ENCODE measurements at places on chromosomes 7 and 10.

DNA sequence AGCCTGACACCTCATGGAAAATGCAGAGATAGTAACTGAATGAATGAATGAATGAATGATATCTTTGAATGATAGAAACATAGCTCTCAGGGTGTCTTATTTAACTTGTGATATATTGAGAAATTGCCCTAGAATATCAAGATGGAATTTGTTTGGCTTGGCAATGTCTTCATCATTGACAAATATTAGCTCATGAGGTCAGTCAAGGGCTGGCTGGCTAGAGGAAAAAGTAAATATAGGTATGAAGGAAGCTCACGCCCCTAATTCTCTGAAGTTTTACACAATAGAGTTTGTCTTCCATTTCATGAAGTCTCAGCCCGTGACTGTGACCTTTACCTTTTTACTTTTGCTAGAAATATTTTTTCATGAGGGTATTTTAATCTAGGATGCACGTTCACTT, 305.2 kb downstream of the ADARB2 start:
- DNase-seq: no peak

- DNase-seq: no peak
Observed at GRCh38 chr7:8386926-8387550, 46.4 kb upstream of the NXPH1 start.

- DNase-seq: peak; percentile 18
Observed at GRCh38 chr7:26443751-26444150, 152.1 kb downstream of the SNX10 start.

GRCh38 chr10:44566786-44567185, 181.9 kb upstream of the CXCL12 start:
- no peak for DNase-seq

- DNase-seq: no peak
Observed at GRCh38 chr7:80604436-80604835, 34.0 kb upstream of the CD36 start.

DNA sequence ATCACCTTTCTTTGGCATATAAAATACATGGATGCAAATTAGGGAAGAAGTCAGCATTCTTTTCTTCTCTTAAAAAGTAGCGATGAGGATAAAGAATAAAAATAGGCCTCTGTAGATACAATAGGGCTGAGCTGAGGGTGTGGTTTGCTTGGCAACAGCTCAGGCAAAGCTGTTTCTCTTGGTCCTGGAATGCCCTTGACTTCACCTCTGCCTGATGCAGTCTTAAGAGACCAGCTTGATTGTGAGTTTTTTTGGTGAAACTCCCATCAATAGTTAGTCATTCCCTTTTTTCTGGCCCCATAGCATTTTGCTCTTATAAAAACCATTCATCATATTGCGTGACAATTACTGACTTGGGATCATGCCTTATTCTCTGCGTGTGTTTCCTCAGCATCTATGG, 42.1 kb upstream of the MKLN1 start:
- no peak for DNase-seq

- no peak for DNase-seq
Observed at GRCh38 chr7:13179775-13180523, 492.5 kb downstream of the ARL4A start.

- no peak for DNase-seq
Observed at GRCh38 chr7:2243458-2243857, 1.4 kb downstream of the NUDT1 start.

DNA sequence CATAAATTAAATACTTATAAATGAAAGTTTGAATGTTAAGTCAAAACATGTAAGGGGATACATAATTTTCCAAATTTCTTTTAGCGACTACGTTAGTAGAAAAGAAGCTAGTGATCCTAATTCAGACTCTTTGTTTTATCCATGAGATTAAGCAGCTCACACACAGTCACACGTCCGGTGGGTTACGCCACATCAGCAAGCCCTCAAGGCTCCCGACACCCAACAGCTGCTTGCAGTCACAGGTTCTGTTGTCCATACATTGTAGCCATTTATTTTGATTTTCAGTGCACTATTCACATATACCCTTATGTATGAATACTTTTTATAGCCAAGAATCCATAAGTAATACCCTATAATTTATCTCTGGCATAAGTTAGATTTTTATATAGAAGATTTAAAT, 39.5 kb downstream of the XRCC2 start:
- DNase-seq: no peak

DNA sequence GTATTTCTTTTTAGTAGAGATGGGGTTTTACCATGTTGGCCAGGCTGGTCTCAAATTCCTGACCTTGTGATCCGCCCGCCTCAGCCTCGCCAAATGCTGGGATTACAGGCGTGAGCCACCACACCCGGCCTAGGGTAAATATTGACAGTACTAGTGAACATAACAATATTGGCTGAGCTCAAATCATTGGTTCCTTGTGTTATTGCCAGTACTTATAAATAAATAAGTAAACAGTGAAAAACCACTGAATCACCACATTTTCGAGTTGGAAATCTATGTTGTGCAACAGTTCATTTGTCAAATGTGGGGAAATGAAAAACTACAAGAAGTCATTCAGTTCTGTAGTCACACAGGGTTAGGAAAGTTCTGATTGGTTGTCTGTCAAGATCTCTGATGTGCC, 15.8 kb downstream of the RPP30 start:
- DNase-seq: no peak

GRCh38 chr7:134088199-134088598, 38.9 kb upstream of the LRGUK start:
- DNase-seq: peak; percentile 15

DNA sequence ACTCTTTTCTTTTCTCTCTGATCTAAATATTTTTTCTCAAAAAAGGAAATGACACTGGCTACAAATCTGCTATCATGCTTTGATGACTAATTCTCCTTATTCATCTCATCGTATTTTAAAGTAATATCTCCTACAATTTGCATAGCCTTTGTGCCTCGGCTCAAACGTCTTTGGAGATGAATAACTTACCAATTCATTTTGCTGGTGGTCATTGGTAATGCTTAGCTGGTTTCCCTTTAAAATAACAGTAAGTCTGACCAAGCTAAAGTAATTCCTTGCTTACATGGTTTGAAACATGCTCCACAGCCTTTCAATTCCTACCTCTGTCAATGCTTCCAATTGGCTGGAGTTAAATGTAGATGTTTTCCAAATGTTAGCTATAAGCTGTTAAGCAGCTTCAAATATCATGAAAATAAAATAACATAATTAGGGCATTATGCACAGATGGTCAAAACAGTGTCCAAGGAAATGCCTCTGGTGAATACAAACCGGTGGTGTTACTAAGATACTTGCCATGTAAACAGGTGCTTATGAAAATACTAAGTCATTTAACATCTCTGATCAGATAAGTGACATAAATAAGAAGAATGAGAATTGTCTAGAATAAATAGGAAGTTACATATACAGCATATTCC, 435.0 kb downstream of the POM121L12 start:
- DNase-seq: no peak

DNA sequence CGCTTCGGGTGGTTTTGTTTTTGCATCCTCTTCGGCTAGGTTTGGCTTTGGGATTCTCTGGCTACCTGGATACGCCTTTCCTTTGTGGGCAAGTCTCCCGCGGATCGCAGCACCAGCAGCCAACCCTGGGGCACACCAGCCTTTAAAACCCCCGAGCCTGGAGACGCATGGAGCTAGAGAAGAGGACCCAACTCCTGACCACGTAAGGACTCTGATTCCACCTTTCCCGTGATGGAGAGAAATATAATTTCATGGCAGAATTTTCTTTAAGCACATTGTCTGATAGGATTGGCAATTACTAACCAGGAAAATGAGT, 535.4 kb upstream of the GALNT17 start:
- no peak for DNase-seq

DNA sequence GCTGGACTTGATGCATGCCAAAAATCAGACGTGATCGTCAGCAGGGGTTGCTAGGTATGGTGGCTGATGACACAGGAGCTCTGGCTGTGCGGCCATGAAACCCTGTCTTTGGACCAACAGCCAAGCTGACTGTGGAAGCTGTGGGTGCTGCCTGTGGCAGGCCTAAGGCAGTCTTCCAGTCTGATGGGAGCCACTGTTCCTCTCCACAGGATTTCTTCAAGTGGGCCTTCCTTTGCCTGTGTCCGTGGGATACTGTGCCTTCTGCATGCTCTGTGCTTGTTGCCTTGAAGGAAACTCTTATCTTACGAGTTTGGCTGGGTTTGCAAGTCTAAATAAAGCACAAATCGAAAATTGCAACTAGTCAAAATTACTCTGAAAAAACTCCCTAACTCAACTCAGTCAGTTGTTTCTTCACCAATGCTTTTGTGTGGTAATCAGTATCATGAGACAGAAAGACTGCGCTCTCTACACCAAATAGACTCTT, 101.9 kb upstream of the PDLIM1 start:
- DNase-seq: no peak

GRCh38 chr7:114825423-114825951, 96.4 kb upstream of the MDFIC start:
- DNase-seq: peak; percentile 98

GRCh38 chr10:7378602-7379403, 32.0 kb downstream of the SFMBT2 start:
- DNase-seq: no peak

DNA sequence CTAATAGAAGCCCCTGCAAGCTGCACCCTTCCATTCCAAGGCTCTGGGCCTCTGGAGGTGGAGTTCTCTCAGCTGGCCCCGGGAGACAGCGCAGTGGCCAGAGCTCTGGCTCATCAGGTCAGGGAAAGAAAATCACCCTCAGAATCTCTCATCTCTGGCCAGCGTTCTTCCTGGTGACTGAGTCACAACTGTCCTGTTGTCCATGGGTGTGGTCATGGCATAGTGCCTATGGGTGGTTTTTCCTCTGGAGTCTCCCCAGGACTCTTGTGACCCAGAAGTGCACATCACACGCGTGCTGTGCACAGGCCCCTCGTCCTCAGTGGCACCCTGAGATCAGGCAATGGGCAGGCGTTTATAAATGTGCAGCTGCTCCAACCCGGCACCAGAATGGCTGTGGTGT, 27.4 kb upstream of the FXYD4 start:
- no peak for DNase-seq

DNA sequence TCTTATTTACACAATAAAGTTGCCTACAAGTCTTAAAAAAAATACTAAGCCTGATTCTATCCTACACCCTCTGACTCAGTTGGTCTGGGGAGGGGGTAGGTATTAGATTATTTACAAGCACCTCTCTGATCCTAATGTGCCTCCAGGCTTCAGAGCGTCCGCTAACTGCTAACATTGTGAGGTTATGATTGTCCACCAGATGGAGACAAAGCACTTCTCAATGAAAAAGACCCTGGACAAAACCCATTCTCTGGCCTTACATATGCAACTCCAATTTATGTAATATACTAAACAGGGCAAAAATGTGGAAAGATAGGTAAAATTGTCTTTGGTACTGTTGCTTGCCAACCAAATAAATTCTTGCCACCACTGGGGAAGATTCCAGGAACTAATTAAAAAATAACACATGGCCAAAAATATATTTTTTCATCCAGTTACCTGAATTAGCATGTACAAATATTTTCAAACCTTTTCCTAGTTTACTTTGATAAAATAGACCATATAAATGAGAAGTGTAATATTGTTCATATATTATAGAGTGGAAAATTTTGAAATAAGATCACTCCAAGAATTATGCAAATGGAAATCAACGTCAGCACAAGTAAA, 92.4 kb downstream of the KIF20B start:
- DNase-seq: peak; percentile 78

GRCh38 chr7:130649004-130649790, 19.4 kb downstream of the COPG2 start:
- peak; percentile 2 for DNase-seq

DNA sequence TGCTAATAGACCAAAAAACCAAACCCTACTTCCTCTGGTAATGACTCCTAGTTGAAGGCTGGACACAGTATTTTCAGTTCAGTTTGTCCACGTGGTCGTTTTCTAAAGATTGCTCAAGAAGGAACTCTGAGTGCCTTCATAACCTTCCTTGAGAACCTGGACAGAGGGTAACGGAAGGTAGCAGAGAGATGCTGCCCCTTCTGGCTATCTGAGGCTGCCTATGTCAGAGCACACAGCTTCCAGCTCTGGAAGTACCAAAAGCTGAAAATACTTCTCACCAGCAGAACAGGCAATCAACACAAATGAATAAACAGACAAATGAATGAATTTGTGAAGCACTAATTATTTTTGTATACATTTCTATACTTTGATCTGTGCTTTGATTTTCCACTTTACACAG, 85.2 kb downstream of the AMPH start:
- DNase-seq: peak; percentile 6

- no peak for DNase-seq
Observed at GRCh38 chr10:28442403-28442802, 90.5 kb upstream of the WAC start.

- no peak for DNase-seq
Observed at GRCh38 chr7:102891693-102892261, 21.0 kb upstream of the LRRC17 start.

- no peak for DNase-seq
Observed at GRCh38 chr7:16671811-16672210, 25.8 kb downstream of the BZW2 start.

DNA sequence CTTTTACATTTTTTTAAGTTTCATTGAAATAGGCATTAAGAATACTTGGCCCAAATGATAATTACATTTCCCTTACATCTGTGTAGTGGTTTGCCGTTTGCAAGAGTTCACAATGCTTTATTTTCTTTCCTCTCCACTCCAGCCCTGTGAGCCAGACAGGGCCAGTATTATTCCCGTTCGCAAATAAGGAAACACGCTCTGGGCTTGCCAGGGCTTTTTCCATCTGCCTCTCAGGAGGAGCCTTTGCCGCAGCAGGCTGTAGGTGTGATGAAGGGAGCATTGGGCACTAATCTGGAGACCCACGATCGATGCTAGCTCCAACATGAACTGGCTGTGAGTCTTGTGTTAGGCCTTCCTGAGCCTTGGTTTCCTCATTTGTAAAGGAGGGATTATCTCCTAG, 154.4 kb downstream of the GALNT17 start:
- no peak for DNase-seq

DNA sequence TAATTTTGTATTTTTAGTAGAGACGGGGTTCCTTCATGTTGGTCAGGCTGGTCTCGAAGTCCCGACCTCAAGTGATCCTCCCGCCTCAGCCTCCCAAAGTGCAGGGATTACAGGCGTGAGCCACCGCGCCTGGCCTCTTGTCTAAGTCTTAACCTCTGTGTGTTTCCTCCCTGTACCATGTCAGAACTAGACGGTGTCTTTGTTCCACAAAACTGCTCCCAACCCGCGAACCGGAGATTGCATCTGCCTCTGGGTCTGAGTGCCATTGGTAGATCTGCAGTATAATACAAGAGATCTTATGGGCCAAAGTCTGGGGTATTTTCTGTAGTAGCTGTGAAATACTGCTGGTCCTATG, 1.3 kb upstream of the EEF1AKMT2 start:
- DNase-seq: no peak
